ENCODE measurements at places on chromosomes 2 and 18. TPM values are rescaled to one million over a fixed set of nuclear protein-coding genes. Genes with fewer than 3 reads are reported as not detected.
A peak's percentile ranks its signal among the peaks of the same experiment; 100 is the strongest.

GRCh38 chr2:52079602-52080001, 1047.7 kb upstream of the NRXN1 start:
- H3K27ac ChIP-seq = no peak overlapping the region
- no peak overlapping the region for H3K4me3 ChIP-seq
- no peak for DNase-seq
- no peaks in the 10 kb centered on the region for H3K27me3 ChIP-seq
- H3K36me3 ChIP-seq = no peaks in the 10 kb centered on the region

DNA sequence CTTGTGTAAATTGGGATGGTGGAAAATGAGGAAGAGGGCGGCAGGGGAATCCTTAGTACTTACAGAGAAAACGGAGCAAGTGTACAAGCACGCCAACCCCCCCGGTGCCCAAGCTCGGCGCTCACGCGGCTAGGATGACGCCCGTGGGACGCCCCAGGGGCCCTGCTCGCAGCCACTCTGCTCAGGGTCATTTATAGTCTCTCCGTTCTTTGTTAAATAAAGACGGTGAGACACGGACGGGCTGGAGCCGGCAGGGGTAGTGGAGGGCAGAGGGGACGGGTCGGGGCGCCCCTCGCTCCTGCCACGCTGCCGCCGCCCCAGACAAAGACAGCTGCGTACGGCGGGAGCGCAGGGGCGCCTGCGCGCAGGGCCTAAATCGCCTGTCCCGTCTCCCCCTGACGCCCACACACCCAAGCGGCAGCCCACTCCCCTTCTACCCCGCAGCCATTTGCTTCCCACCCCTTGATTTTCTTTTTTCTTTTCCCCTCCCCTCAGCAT, 37.8 kb downstream of the PCBP1 start:
- no peaks in the 10 kb centered on the region for H3K27me3 ChIP-seq
- H3K27ac ChIP-seq = peak overlapping the region; percentile 98
- H3K4me3 ChIP-seq = peak overlapping the region; percentile 40
- no peaks in the 10 kb centered on the region for H3K36me3 ChIP-seq
- H3K4me1 ChIP-seq = no peaks in the 10 kb centered on the region

DNA sequence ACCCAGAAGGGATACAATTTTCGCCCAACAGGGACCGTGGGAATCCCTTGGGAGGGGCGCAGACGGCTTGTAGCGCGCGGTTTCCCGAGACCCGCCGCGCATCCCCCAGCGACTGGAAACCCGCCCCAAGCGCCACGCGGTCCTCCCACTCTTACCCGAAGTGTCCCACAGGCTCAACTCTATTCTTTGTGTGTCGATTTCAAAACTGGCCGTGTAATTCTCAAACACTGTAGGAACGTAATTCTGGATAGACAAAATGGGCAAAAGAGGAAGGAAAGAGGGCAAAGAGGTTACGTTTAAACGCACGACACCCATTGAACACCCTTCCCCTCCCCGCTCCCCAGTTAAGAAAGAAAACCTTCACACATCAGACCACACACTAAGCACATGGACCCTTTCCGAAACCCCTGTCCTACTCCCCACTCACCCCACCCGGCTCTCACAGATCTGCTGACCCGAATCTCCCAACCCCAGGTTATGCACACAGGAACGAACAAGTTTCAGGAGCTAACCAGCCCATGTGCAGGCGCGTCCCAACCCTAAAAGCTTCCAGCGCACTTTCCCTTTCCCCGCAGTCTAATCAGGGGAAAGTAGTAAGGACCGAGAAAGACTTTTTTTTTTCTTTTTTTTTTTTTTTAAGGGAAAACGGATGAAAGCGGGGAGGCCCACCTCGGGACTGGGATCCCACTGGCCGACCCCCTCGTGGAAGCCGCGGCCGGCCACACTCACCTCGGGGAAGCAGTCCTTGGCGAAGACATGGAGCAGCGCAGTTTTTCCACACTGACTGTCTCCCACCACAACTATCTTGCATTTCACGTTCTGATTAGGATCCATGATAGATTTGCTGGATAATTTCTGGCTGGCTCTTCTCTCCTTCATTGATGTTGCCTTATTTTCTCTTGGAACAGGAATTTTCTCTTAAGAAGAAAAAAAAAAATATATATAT, 655 bp downstream of the RND3 start:
- no peaks in the 10 kb centered on the region for H3K4me1 ChIP-seq
- H3K4me3 ChIP-seq = peak overlapping the region; percentile 64
- H3K36me3 ChIP-seq = no peaks in the 10 kb centered on the region
- no peaks in the 10 kb centered on the region for H3K27me3 ChIP-seq

DNA sequence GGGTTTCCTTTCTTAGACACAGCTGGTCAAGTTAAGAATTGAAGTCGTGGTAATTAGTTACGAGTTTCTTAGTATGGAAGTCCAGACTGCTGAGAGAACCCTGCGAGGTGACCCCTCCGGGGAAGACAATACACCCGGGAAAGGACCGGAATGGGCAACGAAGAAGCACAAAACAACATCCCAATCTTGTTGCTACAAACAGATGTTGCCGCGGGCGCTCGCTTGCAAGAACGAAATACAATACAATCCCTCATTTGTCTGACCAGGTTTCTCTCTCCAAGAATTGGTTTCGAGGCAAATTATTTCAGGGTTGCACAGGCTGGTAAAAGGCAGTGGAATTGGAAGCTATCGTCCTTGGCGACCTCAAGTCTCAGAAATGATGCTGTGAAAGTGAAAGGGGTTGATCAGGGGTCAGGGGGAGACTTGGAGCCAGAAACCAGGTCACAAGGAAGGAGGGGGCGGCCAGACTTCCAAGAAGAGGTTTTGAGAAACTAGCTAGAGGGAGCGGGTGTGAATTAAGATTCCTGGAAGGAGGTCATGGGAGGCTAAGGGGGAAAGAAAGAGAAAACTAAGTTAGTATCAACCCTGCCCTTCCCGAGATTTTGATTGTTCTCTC, 401.9 kb downstream of the HRH4 start:
- no peaks in the 10 kb centered on the region for H3K4me1 ChIP-seq
- H3K27ac ChIP-seq = no peak overlapping the region
- no peak for DNase-seq
- H3K4me3 ChIP-seq = peak overlapping the region; percentile 2
- H3K36me3 ChIP-seq = no peaks in the 10 kb centered on the region
- H3K27me3 ChIP-seq = no peaks in the 10 kb centered on the region

- DNase-seq = peak; percentile 28
- H3K27ac ChIP-seq = no peak overlapping the region
- no peaks in the 10 kb centered on the region for H3K27me3 ChIP-seq
- H3K4me3 ChIP-seq = no peak overlapping the region
- H3K36me3 ChIP-seq = no peaks in the 10 kb centered on the region
- no peaks in the 10 kb centered on the region for H3K4me1 ChIP-seq
Measured at GRCh38 chr2:641872-642815, 35.1 kb downstream of the TMEM18 start.

DNA sequence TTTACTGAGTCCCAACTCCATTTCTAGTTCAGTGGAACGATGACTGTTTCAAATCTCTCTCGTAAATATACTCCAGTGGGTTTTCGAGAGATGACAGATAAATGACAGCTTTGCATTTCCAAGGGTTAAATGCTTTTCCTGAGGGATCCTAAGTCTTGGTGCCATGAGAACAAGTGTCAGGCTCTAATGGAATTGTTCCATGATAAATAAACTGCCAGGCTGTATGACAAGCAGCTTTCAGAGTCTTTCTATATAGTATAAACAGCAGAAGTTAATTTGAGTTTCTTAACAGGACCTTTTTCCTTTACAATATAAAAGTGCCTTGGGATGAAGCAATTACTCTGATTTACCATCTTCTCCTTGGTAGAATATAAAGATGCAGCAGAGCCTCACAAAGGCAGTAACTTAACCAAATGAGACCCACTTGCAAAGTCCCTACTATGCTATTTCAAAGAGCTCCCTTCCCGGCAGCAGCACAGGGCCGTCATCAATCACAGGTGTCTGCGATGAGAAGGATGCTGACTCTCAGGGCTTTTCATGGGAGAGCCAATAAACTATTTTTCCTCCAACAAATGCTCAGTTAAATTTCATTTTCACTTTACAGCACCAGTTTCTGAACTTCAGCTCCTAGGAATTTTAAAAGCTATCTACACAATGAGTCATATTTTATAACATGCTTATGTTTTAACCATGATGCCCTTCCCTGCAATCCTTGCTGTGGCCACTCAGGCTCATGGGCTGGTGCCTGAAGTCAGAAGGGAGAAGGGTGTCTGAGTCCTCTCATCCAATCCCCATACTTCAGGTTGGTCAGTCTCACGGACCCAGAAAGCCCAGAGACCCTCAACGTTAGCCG, 123.8 kb downstream of the AFF3 start:
- DNase-seq = no peak
- H3K4me3 ChIP-seq = no peak overlapping the region
- no peaks in the 10 kb centered on the region for H3K27me3 ChIP-seq
- H3K36me3 ChIP-seq = no peaks in the 10 kb centered on the region
- peaks cover 9% of the 10 kb centered on the region for H3K4me1 ChIP-seq

DNA sequence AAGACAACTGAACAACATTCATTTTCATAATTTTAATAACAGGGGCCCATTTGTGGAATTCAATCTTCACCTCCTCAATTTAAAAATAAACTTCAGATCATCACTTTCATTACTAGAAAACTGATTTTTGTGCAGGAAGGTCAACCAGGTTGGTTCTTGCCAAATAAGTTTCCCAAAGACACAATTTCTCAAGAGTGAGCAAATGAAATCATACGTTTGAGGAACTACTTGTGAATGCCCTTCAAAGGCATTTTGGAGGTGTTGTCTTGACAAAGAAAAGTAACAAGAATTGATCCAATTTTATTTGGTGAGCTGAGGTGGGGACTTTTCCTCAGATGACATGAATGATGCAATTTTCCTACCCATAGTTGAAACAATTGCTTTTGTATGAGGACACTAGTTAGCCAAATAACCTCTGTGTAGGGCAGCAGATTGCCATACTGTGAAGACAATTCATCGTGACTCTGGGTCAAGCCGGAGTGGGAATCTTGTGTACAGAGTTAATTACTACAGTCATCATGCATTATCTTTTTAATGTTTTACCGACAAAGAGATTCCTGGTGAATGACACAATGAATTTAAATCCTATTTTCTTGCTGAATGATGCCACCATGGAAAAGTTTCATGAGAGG, 121.8 kb downstream of the TGFA start:
- H3K27me3 ChIP-seq = no peaks in the 10 kb centered on the region
- no peaks in the 10 kb centered on the region for H3K4me1 ChIP-seq
- DNase-seq = no peak
- H3K4me3 ChIP-seq = no peak overlapping the region
- H3K36me3 ChIP-seq = no peaks in the 10 kb centered on the region
- no peak overlapping the region for H3K27ac ChIP-seq

DNA sequence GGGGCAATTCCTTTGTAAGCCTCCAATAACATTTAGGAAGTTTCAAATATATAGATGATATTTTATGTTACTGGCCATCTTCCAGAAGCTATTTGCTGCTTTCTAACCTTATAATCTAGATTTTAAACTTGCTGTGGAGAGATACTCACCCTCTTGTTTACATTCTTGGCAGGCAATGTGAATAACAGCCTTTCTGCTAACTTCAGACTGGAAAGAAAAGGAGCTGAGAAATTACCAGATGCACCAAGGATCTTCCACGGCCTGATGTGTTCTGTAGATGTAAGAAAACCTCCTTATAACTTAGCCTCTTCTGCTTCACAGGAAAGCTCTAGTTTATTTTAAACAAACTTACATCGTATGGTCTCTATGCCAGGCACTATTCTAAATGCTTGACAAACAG, 16.7 kb downstream of the REG1B start:
- DNase-seq = no peak
- no peak overlapping the region for H3K4me3 ChIP-seq
- no peaks in the 10 kb centered on the region for H3K4me1 ChIP-seq
- H3K27ac ChIP-seq = no peak overlapping the region
- H3K36me3 ChIP-seq = no peaks in the 10 kb centered on the region

DNA sequence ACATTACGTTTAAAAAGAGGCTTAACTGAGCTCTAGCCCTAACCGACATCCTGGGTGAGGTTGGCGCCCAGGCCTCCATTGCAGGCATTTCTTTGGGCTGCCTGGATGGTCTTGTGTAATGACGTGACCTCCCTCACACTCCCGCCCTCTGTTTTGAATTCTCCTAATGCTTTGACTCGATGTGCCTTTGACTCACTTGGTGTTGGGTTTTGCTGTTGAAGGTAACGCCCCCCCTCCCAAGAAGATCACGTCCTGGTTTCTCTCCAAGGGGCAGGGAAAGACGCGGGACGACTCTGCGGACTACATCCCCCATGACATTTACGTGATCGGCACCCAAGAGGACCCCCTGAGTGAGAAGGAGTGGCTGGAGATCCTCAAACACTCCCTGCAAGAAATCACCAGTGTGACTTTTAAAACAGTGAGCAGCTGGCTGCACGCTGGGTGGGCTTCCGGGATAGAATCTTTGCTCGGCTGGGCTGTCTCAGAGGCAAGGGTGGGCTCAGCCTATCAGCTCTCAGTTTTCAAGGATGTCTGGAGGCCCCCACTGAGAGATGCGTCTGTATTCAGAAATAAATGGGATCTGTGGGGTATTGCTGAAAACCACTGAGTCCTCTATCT, 87.9 kb upstream of the ATG16L1 start:
- no peak for DNase-seq
- H3K27me3 ChIP-seq = no peaks in the 10 kb centered on the region
- H3K4me3 ChIP-seq = no peak overlapping the region
- no peak overlapping the region for H3K27ac ChIP-seq
- H3K36me3 ChIP-seq = no peaks in the 10 kb centered on the region

- DNase-seq = no peak
- H3K27ac ChIP-seq = no peak overlapping the region
- H3K36me3 ChIP-seq = no peaks in the 10 kb centered on the region
- H3K4me1 ChIP-seq = no peaks in the 10 kb centered on the region
- H3K27me3 ChIP-seq = no peaks in the 10 kb centered on the region
Measured at GRCh38 chr2:15050483-15050882, 418.0 kb downstream of the LRATD1 start.

DNA sequence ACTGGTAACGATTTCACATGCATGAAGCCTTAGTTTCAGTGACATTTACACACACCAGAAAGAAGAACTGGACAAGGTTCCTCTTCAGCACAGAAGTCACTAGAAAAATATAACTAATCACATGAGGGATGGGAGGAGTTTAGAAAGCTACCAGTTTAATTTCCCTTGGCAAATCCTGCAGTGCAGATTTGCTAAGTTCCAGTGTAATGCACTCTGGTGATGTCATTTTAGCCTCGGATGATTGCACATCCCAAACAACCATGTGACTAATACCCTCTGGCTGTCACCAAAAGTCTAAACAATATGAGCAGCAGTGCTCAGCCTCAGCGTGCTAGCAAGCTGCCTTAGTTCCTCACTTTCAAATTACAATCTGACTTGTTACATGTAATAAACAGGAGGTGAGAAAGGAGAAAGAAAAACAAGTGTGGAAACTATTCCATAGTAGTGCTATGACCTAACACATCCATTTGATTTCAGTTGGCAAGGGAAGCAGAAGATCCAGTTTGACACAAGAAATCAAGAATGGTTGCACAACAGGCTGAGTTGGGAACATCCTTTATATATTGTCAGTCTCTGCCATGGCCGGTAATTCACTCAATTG, 35.3 kb upstream of the PPP1CB start:
- H3K27ac ChIP-seq = peak overlapping the region; percentile 74
- no peaks in the 10 kb centered on the region for H3K36me3 ChIP-seq
- no peaks in the 10 kb centered on the region for H3K4me1 ChIP-seq
- H3K4me3 ChIP-seq = no peak overlapping the region
- DNase-seq = peak; percentile 74
- no peaks in the 10 kb centered on the region for H3K27me3 ChIP-seq

Gene TNS1
- total RNA-seq = 720 TPM

Gene FZD7
- total RNA-seq = 14.1 TPM

Gene GKN1
- total RNA-seq = not detected

Gene SALL3
- 1.5 TPM for total RNA-seq

Gene GPR148
- not detected for total RNA-seq

Gene PTPRM
- 80.1 TPM for total RNA-seq

Gene STK39
- total RNA-seq = 13.6 TPM

Gene VWA3B
- total RNA-seq = not detected

Gene AFF3
- total RNA-seq = 10.8 TPM

Gene INHA
- total RNA-seq = 1.0 TPM
